ENCODE measurements at places on chromosomes 2 and 18. TPM values are rescaled to one million over a fixed set of nuclear protein-coding genes. Genes with fewer than 3 reads are reported as not detected.

The AQP12B gene
- not detected for total RNA-seq

GRCh38 chr2:46379213-46380037, 82.2 kb downstream of the EPAS1 start:
- DNase-seq = no peak

DNA sequence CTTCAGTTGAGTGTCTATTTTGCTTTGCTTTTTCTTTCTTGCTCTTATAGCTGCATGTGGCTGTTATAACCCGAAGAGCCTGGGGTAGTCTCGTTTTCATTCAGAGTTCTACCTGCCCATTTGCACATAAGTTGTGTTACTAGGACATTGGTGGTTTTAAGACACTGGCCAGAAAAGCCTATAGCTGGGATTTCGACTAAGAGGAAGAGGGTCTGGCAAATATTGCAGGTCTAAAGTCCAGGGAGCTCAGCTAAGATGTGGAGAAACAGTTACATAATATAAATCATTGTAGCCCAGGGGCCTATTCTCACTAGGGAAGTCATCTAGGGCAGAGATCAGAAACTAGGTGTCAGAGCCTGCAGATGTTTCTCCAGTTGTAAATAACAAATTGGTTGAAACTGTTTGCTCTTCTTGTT, 120.8 kb downstream of the BABAM2 start:
- no peak for DNase-seq

The TMEM178A gene
- total RNA-seq = 2.8 TPM

GRCh38 chr2:9693196-9693491, 62.3 kb upstream of the YWHAQ start:
- DNase-seq = no peak

GRCh38 chr18:26655525-26656430, 107.4 kb upstream of the KCTD1 start:
- DNase-seq = no peak

DNA sequence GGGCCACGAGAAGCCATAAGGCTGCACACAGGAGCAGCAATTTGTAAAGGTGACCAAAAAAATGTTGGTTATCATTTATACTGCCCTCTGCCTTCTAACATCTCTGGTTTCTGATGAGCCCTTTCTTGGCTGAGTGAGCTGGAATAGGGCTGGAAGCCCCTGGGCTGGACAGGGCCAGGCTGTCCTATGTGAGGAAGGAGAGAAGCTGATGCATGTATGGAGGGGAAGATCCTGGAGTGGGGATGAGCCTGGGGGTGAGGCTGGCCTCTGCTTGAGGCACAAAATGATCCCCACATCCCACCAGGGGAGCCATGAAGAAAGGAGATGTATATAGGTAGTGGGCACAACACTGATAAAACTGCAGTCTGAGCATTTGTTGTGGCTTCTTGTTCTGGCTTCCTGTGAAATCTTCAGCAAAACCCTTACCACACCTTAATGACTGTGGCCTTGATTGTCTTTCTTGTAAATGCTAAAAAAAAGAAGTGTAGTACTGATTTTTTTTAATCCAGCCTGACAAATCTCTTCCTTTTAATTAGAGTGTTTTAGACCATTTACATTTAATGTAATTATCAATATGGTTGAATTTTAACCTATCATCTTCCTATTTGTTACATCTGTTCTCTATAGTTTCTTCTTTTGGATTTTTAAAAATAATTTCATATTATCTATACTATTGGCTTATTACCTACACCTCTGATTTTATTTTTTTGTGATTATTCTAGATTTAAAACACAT, 5.6 kb downstream of the SNED1 start:
- no peak for DNase-seq

GRCh38 chr18:77470569-77471413, 221.1 kb downstream of the GALR1 start:
- DNase-seq = no peak

The LBX2 gene
- total RNA-seq = 1.3 TPM

GRCh38 chr2:158315803-158316414, 140.6 kb downstream of the CCDC148 start:
- no peak for DNase-seq

The LDLRAD4 gene
- under 0.01 TPM for total RNA-seq

DNA sequence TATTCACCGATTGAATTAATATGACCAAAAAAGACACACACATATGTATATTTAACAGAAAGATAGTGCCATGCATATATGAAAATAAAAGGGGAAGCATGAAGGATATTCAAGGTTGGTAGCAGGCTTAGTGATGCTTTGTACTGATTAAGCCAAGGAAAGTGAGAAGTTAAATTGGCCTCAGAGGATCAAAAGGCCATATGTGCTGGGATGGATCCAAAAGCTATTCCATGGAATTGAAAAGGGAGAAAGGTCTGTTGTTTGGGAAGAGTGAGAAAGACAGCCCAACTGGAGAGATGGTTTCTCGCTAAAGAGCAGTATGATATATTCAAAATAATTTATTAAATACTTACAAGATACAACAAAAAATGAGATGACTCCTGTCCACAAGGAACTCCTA, 65.9 kb downstream of the INSIG2 start:
- DNase-seq = no peak

The COL5A2 gene
- 32.7 TPM for total RNA-seq

GRCh38 chr2:240326246-240326645, 109.2 kb upstream of the GPC1 start:
- DNase-seq = no peak

GRCh38 chr2:109500910-109501309, 112.9 kb downstream of the SEPTIN10 start:
- DNase-seq = no peak

The FKBP1B gene
- total RNA-seq = 20.6 TPM

The DYNAP gene
- not detected for total RNA-seq

- no peak for DNase-seq
Measured at GRCh38 chr2:105255979-105256378, 14.4 kb downstream of the GPR45 start.

DNA sequence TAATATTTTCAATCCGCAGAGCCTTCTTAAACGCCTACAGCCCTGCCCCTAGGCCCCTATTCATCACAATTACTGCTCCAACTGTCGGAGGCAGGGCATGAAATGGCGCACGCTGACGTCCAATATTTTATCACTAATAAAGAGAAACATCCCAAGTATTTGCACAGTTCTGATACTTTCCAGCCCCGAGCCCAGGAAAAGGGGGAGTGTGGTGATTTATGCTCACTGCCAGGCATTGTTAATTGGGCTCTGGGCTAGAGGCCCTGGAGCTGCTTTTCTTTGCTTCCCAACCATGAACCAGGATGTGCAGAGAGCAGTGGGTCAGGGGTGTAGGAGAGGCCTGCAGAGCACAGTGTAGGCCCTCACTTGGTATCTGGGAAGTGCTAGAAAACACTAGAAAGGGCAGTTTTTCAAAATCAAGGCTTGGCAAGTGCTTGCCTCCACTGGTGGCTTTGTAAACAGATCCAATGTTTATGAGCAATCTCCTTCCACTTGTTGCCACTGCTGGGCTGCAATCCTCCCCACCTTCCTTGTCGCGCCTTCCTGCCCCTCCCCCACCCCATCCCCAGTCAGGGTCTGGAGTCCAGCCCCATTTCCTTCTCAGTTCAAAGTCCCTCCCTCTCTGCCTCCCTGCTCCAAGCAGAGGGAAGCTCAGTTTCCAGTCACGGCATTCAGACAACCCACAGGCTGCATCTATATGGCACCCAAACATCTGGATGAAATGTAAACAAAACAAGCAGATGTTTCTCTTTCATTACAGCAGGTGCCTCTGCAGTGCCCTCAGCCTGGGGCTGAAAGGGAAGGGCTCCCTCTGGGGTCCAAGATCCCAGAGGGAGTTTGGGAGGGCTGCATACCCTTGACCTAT, 83.9 kb upstream of the PKDCC start:
- no peak for DNase-seq

- DNase-seq = no peak
Measured at GRCh38 chr2:70516596-70516995, 37.0 kb downstream of the TGFA start.

- no peak for DNase-seq
Measured at GRCh38 chr2:26033270-26033817, 540 bp upstream of the RAB10 start.

The FZD7 gene
- 34.8 TPM for total RNA-seq

The SH3RF3 gene
- 1.7 TPM for total RNA-seq

DNA sequence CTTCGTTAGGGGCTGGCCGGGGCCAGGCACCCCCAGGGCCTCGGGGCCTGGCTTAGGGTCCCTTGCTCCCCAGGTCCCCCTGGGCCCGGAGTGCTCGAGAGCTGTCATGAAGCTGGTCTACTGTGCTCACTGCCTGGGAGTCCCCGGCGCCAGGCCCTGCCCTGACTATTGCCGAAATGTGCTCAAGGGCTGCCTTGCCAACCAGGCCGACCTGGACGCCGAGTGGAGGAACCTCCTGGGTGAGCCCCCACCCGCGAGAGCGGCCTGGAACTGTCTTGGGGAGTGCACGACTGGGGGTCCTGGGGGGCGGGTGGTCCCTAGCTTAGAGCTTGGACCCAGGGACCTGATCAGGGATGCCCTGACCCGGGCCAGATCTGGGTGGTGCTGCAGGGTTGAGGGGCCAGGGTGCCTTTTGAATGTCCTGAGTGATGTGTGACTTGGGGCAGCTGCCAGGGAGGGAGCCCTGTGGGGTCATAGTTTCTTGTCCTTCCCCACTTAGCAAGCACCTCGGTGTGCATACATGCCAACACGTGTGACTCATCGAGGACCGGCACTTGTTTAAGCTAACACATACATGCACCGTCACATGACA, 27.9 kb downstream of the GPC1 start:
- no peak for DNase-seq
